ENCODE measurements at places on chromosomes 7 and 10. TPM values are rescaled to one million over a fixed set of nuclear protein-coding genes. Genes with fewer than 3 reads are reported as not detected.

CEP55 gene
- 25.2 TPM for total RNA-seq

PRSS37 gene
- total RNA-seq = not detected

GARS1 gene
- 386 TPM for total RNA-seq

MYPN gene
- 0.22 TPM for total RNA-seq

FRA10AC1 gene
- total RNA-seq = 25.1 TPM
